Activated CD4-positive, alpha-beta T cell treated with anti-CD3 and anti-CD28 coated beads for 24 hours (primary cell): ENCODE measurements at places on chromosomes 12 and 14.

GRCh38 chr14:99534333-99534732 is 53.1 kb downstream of the CCNK start:
- DNase-seq = no peak

DNA sequence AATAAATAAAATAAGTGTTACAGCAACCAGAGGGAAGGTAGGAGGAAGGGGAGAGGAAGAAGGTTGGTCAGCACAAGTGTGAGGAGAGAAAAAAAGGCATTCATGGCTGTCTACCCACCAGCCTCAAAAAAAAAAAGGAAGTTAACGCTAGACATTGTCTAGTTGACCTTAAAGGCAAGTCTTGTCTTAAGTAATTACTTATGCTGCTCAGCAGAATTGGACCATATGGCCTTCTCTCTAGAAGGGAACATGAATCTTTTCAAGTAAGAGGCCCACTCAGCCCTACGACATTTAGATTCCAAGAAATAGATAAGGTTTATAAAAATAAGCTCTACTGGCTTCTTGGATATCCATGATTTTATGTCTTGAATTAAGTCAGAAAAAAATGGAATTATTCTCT is 172.7 kb downstream of the ETNK1 start:
- no peak for DNase-seq

DNA sequence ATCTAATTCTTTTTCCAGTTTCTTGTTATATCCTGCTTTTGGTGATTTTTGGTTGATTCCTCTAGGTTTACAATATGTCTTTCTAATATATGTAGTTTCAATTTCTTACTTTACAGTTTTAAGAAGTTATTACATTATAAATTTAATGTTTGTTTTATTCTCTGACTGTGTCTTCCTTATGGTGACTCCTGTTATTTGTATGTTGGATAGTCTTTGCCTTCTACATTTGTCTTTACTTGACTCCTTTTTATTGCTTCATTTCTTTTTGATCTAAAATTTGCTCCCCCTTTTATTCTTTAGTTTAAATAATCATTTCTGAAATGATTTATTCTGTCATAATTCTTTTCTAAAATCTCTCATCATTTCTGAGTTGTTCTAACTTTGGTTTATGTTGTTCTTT is 125.8 kb downstream of the CCDC91 start:
- no peak for DNase-seq

- no peak for DNase-seq
Observed at GRCh38 chr12:38934078-38934584, 28.7 kb upstream of the CPNE8 start.
